AG08395 (cell line): ENCODE measurements at places on chromosomes 11 and 22.

DNA sequence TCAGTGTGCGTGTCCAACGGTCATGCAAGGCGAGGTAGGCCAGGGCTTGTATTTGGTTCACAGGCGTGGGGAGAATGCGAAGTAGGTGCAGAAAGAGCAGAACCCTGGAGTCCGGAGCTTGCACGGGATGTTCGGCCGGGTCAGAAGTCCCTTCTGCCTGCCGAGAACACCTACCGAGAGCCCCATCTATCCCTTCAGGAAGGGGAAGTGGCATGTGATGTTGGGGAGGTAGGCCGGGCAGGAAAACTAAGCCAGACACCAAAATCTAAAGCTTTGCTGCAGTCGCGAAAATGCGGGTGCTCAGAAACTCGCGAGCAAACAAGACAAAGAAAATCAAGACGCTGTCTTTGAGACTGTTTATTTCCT, 435 bp upstream of the TAF6L start:
- peak; percentile 32 for DNase-seq

GRCh38 chr11:75066061-75066460, 30.6 kb downstream of the OR2AT4 start:
- DNase-seq, result no peak

DNA sequence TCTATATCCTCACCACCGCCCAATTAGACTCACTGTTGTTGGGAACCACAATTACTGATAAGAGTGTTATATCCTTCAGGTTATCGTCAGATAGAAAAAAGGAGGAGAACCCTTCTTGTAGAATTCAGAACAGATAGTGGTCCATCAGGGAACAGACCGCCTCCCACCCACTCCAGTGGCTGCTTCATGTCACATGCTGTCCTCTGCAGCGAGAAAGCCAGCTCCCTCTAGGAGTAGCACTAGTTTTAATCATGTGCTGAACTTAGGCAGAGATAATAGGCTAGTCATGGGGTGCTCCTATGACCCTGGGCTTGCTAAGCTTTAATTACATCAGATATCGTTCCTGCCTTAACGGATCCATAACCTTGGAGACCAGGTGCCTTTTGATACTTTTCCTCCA, 51.5 kb upstream of the RAB1B start:
- no peak for DNase-seq

DNA sequence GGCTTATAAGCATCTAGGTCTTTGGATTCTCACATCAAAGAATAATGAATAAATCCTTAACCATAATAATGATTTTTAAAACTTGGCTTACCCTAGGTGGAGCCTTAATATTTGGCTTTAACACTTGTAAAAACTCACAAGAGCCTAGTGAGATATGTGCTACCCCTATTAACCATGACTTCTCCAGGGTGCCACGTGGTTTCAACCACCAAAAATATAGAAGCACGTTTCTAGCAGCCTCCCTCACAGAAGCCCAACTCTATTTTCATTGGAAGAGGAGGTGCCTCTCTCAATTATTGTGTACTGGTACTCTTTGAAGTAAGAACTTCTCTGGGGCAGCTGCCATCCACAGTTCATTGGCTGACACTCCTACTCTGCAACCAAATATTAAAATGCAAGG, 46.5 kb upstream of the GDPD4 start:
- DNase-seq, result no peak

- DNase-seq, result peak; percentile 4
Observed at GRCh38 chr11:26286472-26287066, 45.4 kb upstream of the ANO3 start.
